ENCODE measurements at places on chromosomes 5 and 9.

DNA sequence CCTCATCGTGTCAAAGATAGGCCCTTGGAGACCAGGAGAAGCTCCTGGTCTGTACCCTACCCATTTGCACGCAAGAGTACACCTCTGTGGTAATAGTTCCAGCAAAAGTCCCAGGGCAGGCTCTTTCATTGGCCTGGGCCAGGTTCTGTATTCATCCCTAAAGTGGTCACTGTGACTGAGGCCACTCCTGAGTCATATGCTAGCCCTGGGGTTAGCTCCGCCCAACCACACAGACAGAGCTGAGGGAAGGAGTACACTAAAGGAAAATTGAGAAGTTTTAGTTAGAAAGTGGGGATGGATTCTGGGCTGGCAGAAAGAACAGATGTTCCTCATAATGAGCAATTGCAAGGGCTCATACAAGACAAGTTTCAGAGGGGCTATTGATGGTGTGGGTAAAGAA is 206.7 kb downstream of the ARHGAP26 start:
- no peak for DNase-seq

DNA sequence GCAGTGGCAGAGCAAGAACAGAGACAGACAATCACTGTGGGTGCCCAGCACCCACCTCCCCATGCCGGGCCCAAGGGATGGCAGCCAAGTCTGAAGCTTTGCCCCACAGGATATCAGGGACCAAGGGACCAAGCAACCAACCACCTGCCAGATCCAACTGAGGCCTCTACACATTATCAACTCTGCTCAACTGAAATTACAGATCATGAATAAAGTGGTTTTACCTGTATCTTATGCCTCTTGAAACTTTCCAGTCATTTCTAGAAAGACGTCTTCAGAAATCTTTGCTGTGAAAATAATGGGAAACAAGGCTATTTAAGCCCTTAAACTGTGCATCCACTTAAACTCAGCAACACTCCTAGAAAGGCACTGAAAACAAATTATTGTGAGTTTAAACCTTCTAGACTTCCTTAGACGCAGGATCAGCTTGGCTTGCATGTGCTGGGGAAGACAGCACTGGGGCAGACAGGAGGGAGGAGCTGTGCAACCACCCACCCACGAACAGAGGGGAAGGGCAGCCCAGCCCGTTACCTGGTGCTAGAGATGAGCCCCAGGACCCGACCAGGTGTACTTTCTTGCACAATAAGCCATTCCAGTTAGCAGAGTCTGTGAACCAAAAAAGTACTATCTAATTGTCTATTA is 80.0 kb downstream of the SEMA4D start:
- no peak for DNase-seq

- DNase-seq, result no peak
Observed at GRCh38 chr5:142627383-142628217, 58.3 kb downstream of the FGF1 start.

- no peak for DNase-seq
Observed at GRCh38 chr9:34059281-34059680, 10.6 kb upstream of the UBAP2 start.

GRCh38 chr5:130715541-130715940 is 449.5 kb downstream of the HINT1 start:
- DNase-seq, result no peak

DNA sequence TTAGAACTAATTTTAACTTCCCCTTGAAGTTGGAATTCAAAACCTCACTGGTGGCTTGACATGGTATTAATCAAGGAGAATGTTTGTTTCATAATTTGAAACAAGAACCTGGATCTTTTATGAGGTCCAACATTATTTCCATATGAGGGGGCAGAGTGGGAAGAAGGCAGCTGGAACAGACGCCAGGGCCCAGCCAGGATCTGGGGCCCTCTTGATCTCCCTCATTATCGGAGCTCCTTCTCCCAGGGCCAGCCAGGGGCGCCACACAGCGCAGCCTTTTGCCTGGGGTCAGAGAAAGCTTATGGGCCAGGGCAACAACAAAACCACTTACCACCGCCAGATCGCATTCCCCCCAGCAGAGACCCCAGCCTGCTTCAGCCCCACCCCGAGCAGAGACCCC is 27.1 kb upstream of the NKD2 start:
- DNase-seq, result no peak

DNA sequence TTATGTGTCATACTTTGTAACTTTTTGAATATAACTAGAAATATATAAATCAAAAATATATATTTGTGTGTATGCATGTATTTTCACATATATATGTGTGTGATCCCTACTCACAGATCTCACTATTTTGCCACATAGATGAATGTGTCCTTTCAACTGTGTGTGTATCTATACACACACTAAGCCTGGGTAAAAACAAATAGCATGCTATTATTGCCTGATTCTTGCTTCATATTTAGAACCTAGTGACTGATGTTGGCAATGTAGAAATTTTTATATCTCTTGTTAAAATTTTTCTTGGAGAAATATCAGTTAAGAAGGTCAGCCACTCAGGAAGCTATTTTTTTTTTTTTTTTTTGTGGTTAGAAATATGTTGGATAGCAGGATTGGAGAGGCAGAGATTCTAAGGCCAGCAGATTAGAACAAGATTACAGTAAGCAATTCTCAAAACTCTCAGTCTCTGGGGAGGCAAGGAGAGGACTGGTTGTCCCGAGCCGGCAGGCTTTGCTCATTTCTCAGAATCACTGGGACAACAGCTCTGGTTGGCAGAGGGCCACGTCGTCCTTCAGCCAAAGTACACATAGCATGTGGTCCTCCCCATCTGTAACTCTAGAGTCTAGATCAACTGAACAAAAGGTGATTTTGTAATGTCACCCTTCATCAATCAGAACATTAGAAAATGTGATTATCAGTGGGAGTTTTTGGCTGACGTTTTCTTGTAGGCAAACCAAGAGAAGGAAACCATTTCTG is 19.7 kb downstream of the C6 start:
- no peak for DNase-seq

- DNase-seq, result no peak
Observed at GRCh38 chr5:16902846-16903245, 33.2 kb downstream of the MYO10 start.

- DNase-seq, result no peak
Observed at GRCh38 chr5:6758236-6758635, 45.0 kb downstream of the TENT4A start.

DNA sequence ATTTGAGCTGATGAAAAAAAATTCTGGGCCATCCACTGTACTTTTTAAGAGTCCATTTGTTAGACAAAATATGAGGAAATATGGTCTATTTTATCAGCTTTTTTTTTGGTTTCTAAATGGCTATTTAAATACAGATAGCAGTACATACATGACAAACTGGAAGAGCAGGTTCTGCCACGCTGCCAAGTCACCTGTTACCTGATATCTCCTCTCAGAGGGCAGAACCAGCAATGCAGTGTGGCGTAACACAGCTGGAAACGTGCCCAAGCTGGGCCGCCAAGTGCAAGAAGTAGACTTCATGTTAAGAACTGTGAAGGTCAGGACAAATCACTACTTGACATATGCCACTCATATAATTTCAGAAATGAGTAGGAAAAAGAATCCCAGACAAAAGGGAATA is 8.1 kb downstream of the MCIDAS start:
- DNase-seq, result no peak
